ENCODE measurements at places on chromosomes 12 and 14.

DNA sequence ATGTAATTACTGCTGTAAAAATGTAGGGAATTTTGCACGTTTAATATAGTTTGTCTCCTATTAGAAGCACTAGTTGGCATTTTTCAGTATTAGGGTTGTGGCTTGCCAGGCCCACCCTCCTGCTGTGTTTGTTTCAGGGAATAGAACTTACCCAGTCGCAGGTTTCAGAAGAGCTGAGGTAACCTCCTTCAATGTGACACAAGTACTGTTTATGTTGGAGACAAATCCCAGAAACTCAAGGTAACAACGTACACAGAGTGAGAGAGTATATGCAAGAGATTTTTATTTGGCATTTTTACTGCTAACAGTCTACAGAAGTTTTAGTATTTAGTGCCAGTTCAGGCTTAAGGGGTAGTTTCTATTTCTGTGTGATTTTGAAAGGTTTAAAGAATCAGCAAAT, 284.3 kb downstream of the RAD51B start:
- DNase-seq, result no peak

DNA sequence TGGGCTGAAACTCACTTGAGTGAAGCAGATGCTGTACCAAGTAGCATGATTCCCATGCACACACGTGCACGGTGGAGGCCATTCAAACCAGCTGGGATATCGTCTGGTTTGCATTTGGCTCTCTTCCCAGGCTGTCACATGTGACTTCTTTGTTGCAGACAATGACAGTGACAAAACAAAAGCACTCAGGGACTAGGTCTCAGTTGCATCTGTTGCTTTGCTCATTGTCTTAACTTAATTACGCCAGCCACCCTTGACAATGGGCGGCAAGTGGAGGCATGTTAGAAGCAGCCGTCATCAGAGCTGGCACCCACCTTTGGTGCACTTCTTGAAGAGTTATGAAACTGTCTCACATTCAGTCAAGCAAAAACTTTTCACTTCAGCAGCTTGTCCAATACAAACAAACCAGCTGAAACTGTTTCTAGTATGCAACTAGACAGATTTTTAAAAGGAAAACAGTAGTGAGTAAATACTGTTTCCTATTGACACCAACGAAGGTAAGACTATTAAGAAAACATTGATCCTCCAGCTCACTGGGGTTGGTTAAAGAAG, 74.3 kb downstream of the IGF1 start:
- DNase-seq, result no peak

DNA sequence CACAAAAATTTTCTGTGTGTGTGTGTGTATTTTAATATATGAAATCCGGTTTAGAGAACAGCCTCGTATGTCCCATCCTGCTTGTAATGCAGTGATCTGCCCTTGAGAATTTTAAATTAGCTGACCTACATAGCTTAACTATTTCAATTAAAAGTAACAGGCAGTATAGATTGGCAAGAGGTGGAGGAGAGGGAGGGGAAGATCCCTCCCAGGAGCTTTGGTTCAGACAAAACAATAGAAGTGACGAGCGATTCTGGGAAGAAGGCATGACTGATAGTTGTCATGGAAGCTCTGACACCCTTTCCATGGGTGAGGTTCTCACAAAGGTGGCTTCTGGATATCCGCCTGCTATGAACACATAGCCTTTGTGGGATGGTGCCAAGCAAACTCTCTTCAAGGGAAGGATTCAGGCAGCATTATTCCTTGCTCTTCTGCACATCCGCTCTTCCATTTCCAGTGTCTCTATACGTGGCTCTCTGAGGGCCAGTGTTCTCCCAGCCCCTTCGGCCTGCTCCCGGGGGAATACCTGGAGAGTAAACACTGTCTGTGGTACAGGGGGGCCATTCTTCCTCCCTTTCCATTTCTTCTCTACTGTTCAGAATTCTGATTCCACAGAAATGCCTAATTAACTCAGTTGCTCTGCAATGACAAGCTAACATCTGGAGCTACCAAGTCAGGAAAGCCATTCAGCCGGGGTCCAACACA, 182.0 kb downstream of the CACNA1C start:
- no peak for DNase-seq

GRCh38 chr14:68147303-68147702, 327.7 kb downstream of the RAD51B start:
- no peak for DNase-seq

DNA sequence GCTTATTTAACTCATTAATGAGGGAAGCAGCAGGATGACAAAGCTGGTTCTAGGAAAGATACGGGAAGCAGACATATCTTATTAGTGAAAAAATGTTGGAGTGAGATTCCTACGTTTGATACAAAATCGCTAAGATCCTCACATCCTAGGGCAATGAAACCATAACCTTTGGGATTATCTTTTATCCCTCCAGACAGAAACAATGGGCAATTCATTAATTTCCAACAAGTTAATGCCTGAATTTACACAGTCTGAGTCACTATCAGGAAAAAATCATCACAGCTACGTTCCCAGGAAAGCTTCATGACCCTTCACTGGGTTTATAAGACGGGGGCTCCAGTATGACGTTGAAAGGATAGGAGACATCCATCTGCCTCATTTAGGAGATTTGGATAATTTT, 45.0 kb downstream of the SLC24A4 start:
- no peak for DNase-seq

DNA sequence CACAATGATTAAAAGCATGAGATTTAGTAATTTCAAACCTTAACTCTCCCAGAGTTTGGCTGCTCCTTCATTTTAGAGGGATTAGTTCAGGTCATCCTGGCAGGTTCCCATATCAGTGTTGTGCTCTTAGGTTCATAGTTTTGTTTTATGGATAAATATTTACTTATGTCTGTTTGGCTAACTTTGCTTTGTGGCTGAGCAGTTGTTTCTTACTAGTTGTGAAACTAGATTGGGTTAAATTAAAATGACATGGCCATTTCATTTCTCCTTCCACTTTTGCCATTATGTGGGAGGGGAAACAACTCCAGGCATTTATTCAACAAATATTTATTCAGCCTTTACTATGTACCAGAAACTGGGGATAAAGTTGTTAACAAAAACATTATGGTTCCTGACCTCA, 158.8 kb downstream of the TMTC3 start:
- no peak for DNase-seq

- no peak for DNase-seq
Measured at GRCh38 chr12:120292411-120292660, 633 bp upstream of the RNU4-2 start.

Data from stimulated activated CD4-positive, alpha-beta T cell treated with anti-CD3 and anti-CD28 coated beads, Interleukin-2, amount 100 ng/mL, for 24 hours (primary cell).